ENCODE measurements at places on chromosomes 2 and 18. TPM values are rescaled to one million over a fixed set of nuclear protein-coding genes. Genes with fewer than 3 reads are reported as not detected.

Gene KATNAL2
- 3.1 TPM for total RNA-seq

Gene CROCC2
- not detected for total RNA-seq

Gene LRRC30
- total RNA-seq: not detected

Gene DSG4
- not detected for total RNA-seq

Gene SULT1C2
- total RNA-seq: 0.33 TPM

Gene TWIST2
- total RNA-seq: 102 TPM

Gene ANKMY1
- total RNA-seq: 6.6 TPM

Gene PPP1R7
- total RNA-seq: 78.4 TPM

Gene SERPINB13
- total RNA-seq: not detected

Gene FHL2
- total RNA-seq: 148 TPM

Measured in uterine smooth muscle cell (primary cell).